ENCODE measurements at places on chromosomes 5 and 9.

DNA sequence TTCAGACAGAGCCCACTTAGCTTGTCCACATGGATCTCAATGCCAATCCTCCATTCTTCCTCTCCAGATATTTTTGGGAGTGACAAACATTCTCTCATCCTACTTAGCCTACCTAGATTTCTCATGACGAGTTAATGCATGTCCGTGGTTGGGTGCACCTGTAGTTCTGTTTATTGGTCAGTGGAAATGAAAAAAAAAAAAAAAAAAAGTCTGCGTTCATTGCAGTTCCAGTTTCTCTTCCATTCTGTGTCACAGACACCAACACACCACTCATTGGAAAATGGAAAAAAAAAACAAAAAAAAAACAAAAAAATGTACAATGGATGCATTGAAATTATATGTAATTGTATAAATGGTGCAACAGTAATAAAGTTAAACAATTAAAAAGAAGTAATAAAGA lies 59.0 kb downstream of the BASP1 start:
- no peak for DNase-seq

- no peak for DNase-seq
Measured at GRCh38 chr9:81032831-81033230, 656.5 kb downstream of the TLE1 start.

DNA sequence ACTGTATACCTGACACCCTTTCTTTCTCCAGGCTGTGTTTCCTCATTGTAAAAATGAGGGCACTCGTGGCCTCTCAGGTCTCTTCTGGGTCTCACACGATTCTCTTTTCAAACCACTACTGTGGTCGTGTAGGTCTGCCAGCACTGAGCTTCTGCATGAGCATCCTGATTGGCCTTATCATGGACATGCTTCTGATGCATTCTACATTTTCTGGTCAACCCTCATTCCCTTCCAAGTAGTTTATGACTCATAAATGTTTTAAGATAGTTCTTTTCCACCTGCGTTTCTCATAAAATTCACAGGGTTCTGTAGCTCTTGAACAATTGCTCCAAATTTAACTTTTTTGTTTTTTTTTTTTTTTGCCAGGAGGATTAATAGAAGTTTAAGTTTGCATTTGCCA lies 294.8 kb downstream of the KCTD16 start:
- no peak for DNase-seq

DNA sequence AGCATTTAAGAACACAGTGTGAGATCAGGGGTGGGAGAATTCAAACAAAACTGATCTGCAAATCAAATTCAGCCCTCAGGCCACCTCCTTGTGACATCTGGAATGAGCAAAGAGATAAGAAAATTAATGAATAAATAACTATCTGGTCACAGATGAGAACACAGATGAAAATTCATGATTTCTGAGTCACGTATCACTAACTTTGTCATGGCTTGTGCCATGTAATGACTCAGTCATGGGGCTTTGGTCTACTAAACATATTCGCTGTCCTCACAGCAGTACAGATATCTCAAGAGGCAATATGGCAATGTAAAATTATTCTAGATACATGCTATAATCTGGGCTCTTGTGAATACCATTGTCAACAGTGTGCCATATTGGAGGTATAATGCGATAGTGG lies 274.4 kb downstream of the MAN2A1 start:
- DNase-seq: no peak

- no peak for DNase-seq
Measured at GRCh38 chr5:114448481-114448880, 86.6 kb downstream of the KCNN2 start.

DNA sequence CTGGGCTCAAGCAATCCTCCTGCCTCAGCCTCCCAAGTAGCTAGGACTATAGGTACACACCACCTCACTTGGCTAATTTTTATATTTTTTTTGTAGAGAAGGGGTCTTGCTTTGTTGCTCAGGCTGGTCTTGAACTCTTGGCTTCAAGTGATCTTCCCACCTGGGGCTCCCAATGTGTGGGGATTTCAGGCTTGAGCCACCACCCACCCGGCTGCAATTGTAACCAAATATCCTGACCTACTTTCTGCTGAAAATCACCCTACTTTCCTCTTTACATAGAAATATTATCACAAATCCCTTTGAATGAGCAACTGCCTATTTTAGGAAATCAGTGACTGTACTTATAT lies 59.6 kb upstream of the ZNF608 start:
- no peak for DNase-seq

DNA sequence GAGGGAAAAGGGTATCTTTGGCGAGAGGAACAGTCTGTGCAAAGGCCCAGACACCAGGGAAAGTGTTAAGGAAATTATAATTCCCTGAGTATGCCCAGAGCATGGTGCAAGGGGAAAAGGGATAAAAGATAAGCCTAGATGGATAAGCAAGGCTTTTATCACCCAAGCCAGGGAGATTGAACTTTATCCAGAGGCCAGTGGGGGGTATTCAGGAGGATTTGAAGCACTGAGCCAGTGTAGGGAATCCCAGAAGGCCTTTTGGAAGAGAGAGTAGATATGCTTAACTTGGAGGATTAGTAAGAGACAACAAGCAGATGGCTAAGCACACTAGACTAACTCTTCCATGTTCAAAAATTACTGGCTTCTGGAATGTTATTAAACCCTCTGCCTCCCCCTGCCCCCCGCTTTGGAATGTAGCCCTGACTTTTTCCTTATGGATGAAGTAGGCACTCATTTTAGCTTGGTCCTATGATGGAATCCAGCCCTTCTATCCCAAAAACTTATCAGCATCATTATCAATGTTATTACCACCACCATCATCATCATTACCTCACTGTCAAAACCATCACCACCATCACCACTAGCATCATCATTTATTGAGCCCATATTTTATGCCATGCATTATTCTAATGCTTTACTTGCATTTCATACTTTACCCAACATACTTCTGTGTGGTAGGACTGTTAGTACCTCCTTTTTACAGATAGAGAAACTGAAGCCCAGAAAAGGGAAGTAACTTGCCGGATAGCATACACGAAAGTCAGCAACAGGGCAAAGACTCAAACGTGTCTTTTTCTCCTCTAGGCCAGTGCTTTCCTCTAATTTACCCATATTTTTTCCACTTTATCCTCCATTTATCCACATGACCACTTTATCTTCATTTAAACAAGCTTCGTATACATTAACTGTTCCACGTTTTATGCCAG lies 237.0 kb downstream of the PAPPA start:
- no peak for DNase-seq

DNA sequence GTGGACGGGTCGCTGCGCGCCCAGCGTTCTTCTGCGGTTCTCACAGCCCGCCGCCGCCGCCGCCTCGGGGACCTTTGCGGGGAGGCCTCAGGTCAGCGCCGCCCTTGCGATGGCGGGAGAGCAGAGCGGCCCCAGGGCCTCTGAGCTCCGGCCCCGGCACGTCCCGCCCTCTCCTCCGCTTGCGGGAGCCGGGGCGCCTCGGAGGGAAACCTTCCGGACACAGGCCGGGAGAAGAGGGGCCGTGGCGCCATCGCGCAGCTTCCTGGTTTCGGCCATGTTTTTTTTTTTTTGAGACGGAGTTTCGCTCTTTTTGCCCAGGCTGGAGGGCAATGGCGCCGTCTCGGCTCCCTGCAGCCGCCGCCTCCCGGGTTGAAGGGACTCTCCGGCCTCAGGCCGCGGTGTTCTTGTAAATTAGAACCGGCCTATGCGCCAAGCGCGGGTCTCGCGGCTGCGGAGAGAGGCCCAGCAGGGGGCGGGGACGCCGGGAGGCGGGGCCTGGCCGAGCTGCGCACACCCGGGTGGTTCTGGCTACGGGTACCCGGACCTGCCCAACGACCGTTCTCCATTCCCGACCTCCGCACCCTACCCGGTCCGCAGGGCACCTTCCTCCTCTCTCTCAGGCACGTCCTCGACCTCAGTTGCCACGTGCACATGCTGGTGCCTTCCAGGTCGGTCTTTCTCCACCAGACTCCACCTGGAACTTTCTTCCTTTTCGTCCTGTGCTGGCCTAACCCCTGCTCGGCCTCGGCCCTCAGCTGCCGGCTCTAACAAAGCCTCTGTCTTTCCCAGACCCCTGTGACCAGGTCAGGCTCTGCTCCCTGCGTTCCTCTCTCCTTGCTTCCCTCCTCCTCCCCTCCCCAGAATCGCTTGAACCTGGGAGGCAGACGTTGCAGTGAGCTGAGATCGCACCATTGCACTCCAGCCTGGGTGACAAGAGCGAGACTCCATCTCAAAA lies 28.8 kb upstream of the MGAT1 start:
- peak; percentile 69 for DNase-seq

GRCh38 chr5:181121675-181122561 lies 9.1 kb downstream of the OR2V1 start:
- no peak for DNase-seq
